ENCODE measurements at places on chromosomes 1 and 21. TPM values are rescaled to one million over a fixed set of nuclear protein-coding genes. Genes with fewer than 3 reads are reported as not detected.

Gene SLC44A3
- not detected for total RNA-seq

DNA sequence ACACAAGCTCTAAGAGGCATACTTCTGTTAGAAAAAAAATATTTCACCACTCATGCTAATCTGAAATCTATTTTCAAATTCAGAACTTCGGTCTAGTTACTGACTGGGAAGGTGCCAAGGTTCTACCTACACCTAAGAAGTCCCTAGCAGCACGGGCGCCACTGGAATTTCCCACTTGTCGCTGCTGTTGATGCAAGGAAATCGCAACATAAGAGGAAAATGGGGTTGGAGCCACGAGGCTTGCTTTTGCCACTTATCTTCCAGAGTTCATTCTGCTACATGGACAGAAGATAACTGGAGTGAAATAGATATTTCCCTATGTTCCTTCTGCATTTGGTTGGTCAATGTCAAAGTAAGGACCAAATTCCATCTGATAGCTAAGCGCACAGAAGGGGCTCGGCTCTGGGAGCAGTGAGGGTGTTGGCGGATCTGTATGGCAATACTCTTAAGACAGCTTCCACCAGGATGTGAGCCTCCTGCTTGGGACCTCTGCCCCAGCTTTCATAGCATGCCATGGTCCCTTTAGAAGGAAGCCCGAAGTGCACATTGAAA lies 47.2 kb downstream of the RCAN1 start:
- no peak for DNase-seq

Gene E2F2
- 24.7 TPM for total RNA-seq

- DNase-seq: no peak
Measured at GRCh38 chr1:246404078-246404477, 103.0 kb downstream of the SMYD3 start.

GRCh38 chr21:27713154-27714109 lies 746.5 kb upstream of the ADAMTS5 start:
- no peak for DNase-seq

DNA sequence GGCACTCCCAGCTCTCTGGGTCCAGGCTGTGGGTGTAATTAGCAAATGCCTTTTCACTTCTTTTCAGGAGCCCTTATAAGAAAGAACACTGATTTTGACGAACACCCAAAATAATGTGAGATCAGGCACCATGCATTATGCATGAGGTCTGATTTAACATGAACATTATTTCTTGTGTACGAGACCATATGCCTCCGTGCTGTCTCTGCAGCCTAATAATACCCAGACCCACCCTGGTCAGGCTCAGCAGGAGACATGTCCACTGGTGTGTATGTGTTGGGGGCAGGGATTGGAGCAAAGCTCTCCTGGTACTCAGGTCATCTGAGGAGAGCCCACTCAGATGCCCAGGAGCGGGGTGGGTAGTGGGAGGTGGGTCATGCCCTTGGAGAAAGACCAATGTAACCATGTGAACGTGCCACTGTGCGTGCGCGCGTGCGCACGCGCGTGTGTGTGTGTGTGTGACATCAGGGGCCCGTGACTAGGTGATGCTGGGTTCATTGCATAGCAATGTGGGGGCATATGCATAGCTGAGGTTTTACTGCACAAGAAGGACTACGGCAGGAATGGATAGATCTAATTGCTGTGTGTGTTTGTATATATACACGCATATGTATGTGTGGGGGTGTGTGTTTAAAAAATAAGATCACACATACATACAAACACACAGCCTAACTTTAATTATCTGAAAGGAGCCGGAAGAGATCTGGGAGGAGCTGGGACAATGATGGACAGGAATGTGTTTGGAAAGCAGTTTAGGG lies 7.1 kb downstream of the POU3F1 start:
- no peak for DNase-seq

DNA sequence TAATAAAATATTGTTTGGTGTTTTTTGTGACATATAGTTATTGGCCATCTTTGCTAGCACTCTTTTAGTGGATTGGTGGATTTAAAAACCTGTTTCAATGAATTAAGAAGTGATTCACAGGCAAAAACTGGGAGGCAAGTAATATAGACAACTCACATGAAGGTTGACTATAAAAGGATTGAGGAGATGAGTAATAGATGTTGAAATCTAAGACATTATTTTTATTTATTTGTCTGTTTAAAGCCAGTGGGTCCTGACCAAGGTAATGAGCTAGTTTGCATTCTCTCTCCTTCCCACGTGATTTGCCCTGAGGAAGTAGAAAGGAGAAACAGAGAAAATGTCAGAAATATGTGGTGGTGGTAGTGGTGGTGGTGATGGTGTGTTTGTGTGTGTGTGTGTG lies 351.5 kb upstream of the ZP4 start:
- no peak for DNase-seq
